ENCODE measurements at places on chromosomes 16 and 17.
A peak's percentile ranks its signal among the peaks of the same experiment; 100 is the strongest.

GRCh38 chr16:65731833-65732232 is 610.0 kb upstream of the CDH11 start:
- DNase-seq, result no peak

DNA sequence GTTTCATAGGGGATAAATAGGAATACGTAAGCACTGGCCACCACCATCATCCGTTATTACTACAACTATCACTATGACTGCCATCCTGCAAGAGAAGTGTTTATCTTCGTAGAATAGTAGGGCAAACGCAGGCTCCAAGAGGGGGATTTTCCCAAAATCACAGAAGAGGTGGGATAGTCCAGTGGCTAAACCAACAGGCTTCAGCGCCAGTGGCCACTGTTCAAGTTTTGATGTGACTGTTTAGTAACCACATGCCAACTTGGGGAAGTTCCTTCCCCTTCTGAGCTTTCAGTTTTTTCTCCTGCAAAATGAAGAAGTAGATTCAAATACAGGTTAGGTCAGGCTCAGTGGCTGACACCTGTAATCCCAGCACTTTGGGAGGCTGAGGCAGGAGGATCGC is 60.7 kb upstream of the GRIN2A start:
- DNase-seq, result peak; percentile 57

DNA sequence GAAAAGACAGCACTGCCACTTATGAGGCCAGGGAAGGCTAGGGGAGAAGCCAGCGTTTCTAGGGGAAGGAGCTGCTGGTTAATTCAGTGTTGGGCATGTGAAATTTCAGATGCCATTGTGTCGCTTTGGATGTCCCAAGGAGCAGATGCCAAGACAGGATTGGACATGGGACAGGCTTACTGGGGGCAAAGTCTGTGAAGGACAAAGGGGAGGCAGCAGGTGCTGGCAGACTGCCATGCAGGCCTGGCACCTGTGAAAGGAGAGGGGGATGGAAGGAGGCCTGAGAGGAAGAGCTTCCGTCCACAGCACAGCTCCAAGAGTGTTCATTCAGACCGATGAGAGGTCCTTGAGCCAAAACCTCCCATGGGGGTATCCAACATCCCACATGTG is 255.5 kb upstream of the RPL38 start:
- no peak for DNase-seq

- no peak for DNase-seq
Measured at GRCh38 chr16:53071748-53072301, 17.0 kb downstream of the CHD9 start.

DNA sequence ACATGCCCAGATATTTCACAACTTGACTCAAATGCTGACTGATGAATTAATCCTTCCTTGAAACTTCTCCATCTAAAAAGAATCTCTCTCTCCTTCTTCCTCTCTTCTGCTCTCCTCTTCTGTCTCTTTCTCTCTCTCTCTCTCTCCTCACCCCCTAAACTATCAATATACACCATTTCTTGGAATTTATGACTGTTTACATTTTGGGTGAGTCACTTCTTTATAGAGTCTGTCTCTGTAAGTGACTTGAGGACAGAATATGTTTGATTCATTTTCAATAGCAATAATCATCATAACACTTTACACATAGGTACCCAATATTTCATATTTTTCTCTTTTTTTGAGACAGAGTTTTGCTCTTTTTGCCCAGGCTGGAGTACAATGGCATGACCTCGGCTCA is 15.3 kb downstream of the OR3A1 start:
- DNase-seq, result no peak

DNA sequence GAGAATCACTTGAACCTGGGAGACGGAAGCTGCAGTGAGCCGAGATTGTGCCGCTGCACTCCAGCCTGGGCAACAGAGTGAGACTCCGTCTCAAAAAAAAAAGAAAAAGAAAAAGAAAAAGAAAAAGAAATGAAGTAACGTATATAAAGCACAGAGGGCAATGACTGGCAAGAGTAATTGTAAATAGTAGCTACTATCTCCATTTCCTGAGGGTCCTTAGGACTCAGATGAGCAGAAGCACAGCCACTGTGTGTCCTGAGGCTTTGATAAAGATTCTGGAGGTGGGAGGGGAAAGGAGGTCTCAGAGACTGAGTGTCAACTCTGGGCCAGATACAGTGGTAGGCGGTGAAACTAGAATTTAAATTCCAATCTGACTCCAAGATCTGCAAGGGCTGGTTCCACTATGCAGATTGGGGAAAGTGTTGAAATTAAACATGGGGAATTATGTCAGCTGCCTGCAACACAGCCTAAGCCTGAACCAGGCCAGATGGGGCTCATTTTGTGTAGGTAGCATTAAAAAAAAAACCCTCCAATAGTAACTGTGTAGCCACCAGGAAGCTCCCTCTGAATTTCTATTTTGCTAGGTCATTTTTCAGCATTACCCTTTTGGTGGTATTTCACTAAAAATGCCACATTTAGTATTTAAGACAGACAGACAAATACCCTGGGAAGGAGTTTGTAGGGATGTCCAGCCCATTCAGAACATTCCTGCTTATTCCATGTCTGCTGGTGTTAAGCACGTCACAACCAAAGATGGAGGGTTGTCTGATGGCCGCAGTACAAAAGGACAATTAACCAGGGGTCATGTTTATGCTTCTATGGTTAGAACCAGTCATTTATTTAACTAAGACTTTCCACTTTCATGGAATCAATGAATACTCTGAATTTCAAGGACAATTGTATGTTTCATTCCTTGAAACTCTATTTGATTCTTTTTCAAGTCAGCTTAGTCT is 46.1 kb downstream of the TBX4 start:
- DNase-seq, result no peak

All from MV-4-11 (cell line).